ENCODE measurements at places on chromosomes 5 and 9.

- DNase-seq, result peak; percentile 80
Measured at GRCh38 chr9:87714819-87715218, 11.1 kb upstream of the CTSL start.

- peak; percentile 83 for DNase-seq
Measured at GRCh38 chr5:82164977-82165713, 113.0 kb downstream of the RPS23 start.

DNA sequence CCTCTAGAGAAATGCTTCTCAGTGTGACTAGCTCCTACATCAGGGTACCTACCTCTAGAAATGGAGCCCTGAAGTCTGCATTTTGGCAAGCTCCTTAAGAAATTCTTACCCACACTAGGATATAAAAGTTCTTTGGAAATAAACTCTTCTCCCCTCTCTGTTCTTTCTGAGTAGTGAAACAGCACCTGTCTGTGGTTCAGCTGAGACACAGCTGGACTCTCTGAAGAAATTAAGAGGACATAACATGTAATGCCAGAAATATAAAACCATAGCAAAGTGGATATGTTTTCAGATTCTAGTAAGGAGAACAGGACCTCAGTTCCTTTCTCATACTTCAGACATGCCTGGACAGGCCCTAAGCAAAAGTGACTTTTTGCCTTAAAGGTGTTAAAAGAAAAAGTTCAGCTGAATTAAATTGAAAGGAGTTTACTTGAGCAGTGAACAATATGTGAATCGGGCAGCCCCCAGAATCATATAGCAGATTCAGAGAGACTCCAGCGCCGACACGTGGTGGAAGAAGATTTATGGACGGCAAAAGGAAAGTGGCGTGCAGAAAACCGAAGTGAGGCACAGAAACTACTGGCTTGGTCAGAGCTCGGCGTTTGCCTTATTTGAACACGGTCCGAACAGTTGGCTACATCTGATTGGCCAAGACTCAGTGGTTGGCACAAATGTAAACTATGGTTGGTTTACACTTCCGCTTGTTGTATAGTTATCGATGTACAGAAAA lies 64.5 kb downstream of the PRKACG start:
- peak; percentile 8 for DNase-seq

DNA sequence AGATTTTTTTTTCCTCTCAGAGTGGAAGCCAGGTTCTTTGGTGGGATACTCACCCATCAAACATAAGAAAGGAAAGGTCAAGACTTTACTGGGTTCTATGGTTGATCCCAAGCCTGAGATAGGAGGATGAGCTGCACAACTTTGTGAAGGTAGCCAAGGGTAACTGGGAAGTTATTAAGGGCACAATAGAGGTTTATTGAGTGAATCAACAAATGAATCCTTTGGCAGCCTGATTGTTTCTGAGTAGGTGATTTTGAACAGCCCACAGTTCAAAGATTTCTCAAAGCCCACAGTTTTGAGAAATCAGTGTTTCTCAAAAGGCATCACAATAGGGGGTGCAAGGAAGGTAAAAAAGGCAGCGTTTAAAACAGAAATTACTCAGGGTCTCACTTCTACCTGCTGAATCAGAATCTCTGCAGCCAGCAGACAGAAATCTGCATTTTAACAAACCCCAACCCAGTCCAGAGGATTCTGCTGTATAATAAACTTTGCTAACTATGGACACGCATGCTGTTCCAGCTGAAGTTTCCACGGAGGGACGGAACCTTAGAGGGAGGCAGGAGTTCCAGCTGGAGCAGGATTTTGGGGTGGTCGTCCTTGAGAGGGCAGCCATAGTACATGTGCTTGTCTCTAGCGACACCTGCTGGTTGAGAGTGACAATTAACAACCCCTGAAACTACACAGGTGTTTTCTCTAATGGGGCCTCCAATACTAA lies 32.7 kb upstream of the FSD1L start:
- peak; percentile 54 for DNase-seq

DNA sequence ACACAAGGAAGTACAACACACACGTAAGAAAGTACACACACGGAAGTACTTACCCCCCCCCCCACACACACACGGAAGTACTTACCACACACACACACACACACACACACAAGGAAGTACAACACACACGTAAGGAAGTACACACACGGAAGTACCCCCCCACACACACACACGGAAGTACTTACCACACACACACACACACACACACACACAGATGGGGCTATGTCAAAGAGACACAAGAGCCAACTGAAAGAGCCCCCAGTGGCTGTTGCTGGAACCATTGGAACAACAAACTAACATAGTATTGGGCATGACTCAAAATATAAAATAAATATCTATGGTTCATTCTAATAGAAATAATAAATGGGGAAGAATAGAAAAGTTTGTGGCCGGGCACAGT lies 4.9 kb upstream of the MAPK9 start:
- no peak for DNase-seq

- peak; percentile 33 for DNase-seq
Measured at GRCh38 chr9:100216178-100216787, 117.2 kb downstream of the INVS start.

DNA sequence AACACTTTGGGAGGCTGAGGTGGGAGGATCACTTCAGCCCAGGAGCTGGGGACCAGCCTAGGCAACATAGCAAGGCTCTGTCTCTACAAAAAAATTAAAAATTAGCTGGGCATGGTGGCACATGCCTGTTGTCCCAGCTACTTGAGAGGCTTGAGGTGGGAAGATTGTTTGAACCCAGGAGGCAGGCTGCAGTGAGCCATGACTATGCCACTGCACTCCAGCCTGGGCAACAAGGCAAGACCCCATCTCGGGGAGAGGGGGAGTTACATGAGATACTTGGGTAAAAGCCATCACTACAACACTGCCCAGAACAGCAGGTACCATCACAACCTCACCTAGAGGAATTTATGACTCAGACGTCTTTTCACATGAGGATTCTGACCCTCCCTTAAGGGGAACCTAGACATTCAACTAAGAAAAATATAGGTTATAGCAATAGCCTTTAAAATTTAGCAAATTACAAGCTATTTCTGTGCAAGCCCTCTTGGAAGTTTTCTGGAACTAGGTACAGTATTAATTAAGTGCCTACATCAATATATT lies 143.5 kb downstream of the NFIB start:
- no peak for DNase-seq

- no peak for DNase-seq
Measured at GRCh38 chr5:64340293-64340692, 165.5 kb upstream of the RGS7BP start.

- DNase-seq, result no peak
Measured at GRCh38 chr9:69054989-69055388, 19.4 kb downstream of the FXN start.

GRCh38 chr9:23850690-23851629 lies 24.9 kb upstream of the ELAVL2 start:
- DNase-seq, result peak; percentile 50

- DNase-seq, result no peak
Measured at GRCh38 chr9:70878576-70878975, 242.8 kb downstream of the TRPM3 start.

GRCh38 chr9:130172858-130173665 lies 858 bp downstream of the NCS1 start:
- peak; percentile 41 for DNase-seq

DNA sequence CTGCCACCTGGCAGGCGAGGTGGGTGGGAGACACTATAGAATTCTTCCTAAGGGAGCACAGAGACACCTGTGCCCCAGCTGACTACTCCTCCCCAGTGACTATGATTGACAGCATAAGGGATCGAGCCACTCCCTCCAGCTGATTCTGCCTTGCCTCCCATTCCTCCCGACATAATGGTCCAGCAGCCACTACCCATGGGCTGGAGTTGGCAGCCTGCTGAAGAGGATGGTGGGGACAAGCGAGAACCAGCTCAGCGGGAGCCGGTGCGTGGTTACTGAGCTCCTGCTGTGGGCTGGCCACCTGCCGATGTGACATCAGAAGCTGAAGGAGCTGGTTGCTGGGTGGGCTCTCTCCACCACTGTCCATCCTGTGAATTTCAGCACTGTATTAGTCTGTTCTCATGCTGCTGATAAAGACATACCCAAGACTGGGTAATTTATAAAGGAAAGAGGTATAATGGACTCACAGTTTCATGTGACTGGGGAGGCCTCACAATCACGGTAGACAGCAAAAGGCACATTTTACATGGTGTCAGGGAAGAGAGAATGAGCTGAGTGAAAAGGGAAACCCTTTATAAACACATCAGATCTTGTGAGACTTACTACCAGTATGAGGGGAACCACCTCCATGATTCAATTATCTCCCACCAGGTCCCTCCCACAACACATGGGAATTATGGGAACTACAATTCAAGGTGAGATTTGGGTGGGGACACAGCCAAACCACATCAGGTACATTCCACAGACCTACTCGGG lies 12.1 kb upstream of the NCS1 start:
- DNase-seq, result no peak

DNA sequence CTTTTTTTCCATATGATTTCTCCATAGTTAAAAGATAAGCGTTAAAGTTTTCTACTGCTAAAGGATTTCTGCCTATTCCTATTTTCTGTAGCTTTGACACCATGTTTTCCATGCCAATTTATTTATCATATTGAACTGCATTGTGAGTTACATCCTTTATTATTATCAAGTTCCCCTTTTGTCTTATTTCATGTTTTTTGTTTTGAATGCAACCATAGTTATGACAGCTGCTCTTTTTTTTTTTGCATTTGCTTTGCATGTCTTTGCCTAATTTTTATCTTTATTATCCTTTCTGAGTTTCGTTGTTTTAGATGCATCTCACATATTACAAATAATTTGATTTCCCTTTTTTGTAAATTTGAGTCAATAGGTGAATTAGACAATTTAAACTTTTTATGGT lies 161.5 kb downstream of the DEPDC1B start:
- no peak for DNase-seq

GRCh38 chr9:100082782-100083181 lies 16.0 kb downstream of the ERP44 start:
- DNase-seq, result peak; percentile 70

- no peak for DNase-seq
Measured at GRCh38 chr9:126450668-126451205, 124.1 kb downstream of the MVB12B start.

DNA sequence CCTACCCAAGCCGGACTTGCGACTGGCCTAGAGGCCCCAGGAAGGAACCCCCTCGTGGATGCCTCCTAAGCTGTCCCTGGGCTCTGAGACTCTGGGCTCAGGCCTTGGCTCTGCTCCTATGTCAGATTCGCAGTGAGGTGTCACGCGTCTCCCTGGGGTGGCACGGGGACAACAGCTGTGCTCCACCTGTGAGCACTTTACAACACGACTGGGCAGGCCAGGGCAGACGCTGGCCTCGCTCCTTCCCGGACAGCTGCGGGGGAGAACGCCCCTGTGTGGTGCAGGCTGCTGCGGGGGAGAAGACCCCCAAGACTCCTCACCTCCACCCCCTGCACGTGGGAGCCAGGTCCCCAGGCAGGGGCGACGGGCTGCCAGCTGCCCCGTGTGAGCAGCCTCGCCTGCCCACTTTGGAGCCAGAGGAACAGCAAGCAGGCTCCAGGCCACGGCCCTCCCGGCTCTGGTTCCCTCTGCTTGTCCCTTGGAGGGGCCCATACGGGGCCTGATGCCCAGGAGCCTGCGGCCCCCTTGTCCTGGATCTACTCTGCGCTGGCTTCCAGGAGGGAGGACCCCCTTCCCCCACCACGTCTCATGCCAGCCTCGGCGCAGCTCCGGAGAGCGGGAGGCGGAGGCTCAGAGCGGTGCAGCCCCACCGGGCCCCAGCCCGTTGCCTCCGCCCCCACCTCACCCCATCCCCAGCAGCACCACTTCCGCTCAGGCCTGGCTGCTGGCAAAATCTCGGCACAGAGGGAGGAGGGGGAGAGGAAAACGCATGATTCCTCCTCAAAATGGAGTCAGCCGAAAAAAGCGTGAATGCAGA lies 36.0 kb downstream of the SARDH start:
- peak; percentile 76 for DNase-seq

- no peak for DNase-seq
Measured at GRCh38 chr9:95065224-95065623, 252.3 kb downstream of the FANCC start.

- DNase-seq, result no peak
Measured at GRCh38 chr5:97478483-97478882, 295.4 kb upstream of the RIOK2 start.

GRCh38 chr9:109437286-109437685 lies 60.8 kb downstream of the PTPN3 start:
- DNase-seq, result no peak

- no peak for DNase-seq
Measured at GRCh38 chr5:158376679-158377078, 517.7 kb upstream of the CLINT1 start.

GRCh38 chr5:142601432-142601831 lies 84.5 kb downstream of the FGF1 start:
- DNase-seq, result no peak

- no peak for DNase-seq
Measured at GRCh38 chr5:3736926-3737325, 141.3 kb downstream of the IRX1 start.

GRCh38 chr5:152356506-152356905 lies 48.6 kb downstream of the NMUR2 start:
- no peak for DNase-seq

- DNase-seq, result no peak
Measured at GRCh38 chr5:169735913-169736312, 98.8 kb downstream of the DOCK2 start.

DNA sequence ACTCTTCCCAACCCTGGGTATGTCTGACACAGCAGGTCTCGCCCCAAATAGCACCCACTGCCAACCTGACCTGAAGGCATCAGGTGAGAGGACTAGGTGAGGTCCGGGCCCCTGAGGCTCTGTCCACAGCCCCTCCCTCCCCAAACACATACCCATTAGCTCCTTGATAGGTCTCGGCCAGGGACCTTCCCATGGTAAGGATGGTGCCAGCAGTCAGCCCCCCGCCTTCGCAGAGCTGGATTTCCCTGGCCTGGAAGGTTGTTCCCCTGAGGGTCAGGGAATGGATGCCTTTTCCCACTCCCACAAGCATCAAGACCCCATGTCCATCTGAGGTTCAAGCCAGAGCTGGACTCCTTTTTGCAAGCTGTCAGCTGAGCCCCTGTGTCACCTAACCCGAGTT lies 2.7 kb downstream of the ENHO start:
- DNase-seq, result no peak

DNA sequence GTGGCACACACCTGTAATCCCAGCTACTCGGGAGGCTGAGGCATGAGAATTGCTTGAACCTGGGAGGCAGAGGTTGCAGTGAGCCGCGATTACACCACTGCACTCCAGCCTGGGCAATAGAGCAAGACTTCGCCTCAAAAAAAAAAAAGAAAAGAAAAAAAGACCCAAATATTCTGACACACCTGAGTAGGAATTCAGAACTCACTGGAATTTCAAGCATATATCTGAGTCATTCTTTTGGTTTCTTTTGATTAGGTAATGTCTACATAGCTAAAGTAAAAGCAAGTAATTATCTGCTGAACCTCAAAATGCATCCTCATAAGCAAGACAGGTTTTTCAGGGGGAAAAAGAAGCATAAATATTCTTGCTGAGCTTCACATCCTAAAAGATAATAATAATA lies 35.9 kb downstream of the ANKRD31 start:
- DNase-seq, result no peak

All from fibroblast of skin of right biceps (primary cell).